ENCODE measurements at places on chromosomes 3 and 15.
A peak's percentile ranks its signal among the peaks of the same experiment; 100 is the strongest.

DNA sequence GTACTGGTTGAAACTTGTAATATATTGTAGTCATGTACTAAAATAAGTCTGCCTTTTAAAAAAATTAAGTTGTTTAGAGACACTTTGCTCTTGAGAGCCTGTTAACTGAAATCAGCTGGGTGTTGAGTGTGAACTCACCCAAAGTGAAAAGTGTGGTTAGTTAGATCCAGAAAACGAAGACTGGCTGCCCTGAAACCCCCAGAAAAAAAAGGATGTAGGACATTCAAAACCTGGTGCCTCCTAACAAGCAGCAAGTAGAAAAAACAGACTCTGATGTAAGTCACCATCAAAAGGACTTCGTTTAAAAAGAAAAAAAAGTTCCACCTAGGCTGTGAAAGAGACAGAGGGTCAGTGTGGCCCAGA lies 40.8 kb downstream of the UMPS start:
- DNase-seq, result no peak

DNA sequence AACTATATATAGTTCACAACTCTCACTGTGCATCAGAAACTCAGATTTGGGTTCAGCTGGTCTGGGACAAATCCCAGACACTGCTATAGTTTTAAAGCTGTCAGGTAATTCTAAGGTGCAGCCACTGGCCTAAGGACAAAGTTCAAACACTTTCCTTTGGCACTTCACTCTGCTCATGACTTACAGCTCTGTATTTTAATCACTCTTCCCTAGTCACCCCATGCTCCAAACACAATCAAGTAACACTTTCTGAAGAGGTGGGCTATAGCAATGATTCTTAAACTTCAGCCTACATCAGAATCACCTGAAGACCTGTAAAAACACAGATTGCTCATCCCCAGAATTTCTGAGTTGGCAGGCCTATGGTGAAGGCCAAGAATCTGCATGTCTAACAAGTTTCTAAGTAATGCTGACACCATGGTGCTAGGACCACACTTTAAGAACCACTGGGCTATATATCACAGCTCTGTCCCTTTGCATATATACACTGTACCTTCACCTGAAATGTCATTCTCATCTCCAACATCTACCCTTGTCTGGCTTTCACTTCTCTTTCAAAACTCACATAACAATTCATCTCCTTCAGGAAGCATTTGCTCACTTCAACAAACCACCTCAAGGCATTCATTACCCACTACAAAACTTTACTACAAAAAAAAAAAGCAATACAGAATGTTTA lies 21.4 kb downstream of the STAG1 start:
- DNase-seq, result no peak

DNA sequence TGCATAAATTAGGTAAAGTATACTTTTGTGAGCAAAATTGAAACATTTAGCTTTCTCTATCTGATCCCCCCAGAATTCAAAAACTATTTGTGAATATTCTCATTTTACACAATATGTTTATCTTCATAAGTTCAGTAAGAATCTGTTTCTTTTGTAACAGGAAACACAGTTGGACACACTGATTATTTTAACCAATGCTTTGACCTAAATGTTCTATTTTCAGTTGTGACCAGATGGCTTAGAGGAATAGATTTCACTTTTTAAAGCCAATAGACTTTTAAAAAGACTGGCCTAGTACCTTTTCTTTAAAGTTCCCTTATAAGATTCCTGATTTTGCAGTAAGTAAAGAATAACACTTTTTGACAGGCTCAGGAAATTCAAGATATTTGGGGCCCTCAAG lies 74.0 kb upstream of the STRIT1 start:
- no peak for DNase-seq

DNA sequence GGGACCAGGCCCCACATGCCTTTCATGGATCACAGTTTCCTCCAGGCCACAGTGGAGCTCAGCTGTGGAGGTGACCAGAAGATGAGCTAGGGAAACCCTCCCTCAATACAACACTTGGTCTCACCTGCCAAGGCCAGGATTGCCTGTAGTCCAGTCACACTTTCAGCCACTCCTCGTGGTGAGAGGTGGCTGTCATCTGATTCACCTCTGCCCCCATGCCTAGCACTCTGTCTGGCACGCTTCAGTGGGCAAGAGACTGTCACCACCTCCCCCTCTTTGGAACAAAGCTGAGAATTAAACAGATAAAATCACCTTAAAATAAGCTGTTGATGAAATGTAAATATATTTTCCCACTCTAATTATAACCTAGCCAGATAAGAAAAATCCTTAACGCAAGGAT lies 4.0 kb upstream of the IL17RD start:
- DNase-seq, result no peak

- peak; percentile 45 for DNase-seq
Measured at GRCh38 chr3:149216193-149216869, 5.3 kb downstream of the CP start.

GRCh38 chr3:43075904-43076661 lies 29.8 kb downstream of the POMGNT2 start:
- DNase-seq, result no peak

GRCh38 chr3:108428586-108428985 lies 81.8 kb downstream of the MYH15 start:
- no peak for DNase-seq

- no peak for DNase-seq
Measured at GRCh38 chr3:183506674-183507320, 48.7 kb downstream of the KLHL6 start.

DNA sequence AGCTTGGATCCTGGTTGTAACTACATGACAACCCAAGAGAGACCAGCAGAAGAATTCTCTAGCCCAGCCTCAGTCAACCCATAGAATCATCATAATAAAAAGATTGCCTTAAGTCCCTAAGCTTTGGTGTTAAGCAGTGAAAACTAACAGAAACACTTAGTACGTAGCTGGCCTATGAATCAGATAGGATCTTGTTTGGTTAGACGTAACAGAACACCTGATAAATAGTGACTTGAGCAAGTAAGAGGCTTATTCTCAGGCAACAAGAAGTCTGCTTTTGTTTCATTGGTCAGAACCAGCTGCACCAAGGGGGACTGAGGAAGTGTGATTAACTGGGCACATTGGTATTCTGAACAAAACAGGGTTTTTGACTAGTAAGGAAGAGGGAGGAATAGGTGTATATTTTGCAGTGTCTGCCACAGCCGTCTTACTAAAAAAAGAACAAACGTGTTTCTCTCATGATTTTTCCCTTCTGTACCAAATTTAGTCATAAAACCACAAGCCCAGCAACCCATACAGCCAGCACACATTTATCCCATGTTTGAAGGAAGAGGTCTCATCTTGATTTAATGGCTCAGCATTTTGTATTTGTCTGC lies 53.3 kb upstream of the GLCE start:
- no peak for DNase-seq

DNA sequence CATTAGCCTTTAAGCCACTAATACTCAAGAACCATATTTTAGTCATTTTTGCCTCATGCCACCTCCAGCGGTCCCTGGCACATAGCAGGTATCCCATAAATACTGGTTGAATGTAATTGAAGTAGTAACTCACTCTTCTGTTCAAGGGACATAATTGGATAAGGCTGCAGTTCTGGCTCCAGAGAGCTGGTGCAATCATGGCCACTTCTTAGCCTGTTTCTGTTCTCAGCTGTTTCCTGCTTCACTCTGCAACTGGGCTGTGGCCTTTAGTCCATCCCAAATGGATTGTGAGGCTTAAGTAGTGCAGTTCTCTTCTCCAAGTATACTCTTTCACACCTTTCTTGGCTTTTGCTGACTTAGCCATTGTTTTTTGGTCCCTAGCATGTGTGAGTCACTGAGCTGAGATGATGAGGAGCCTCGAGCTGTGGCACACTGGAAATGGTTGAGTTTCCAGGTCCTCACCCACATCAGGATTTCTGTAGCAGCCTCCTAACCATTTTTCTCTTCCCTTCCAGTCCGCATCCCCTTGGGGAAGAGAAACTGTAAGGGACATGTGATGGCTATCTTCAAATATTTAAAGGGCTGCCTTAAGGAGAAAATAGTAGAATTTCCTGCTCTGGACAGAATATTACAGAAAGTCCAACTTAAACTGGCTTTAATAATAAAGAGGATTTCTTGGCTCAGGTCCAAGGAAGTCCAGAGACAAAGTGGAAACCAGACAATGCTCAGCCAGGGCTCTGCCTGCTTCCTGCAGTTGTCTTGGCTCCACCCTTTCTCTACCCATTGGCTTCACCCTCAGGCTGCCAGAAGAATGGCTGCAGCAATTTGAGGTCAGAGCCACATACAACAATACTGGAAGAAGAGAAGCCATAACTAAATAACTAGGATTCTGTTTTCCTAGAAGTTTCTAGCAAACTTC lies 305.4 kb upstream of the ROPN1 start:
- DNase-seq, result no peak

DNA sequence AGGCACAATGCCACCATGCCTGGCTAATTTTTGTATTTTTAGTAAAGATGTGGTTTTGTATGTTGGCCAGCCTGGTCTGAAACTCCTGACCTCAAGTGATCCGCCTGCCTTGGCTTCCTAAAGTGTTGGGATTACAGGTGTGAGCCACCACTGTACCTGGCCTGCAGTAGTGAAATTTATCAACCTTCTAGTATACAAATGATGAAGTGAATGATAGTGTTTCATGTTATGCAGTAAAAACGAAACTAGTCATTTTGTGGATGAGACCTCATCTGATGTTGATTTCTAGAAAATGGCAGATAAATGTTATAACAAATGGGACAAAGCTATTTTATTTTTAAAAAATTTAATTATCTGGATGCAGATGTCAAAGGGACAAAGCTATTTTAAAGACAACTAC lies 32.9 kb downstream of the NXPE3 start:
- no peak for DNase-seq

- DNase-seq, result peak; percentile 23
Measured at GRCh38 chr3:46695962-46696894, 2.7 kb upstream of the ALS2CL start.

GRCh38 chr3:123054931-123055330 lies 11.9 kb upstream of the PDIA5 start:
- DNase-seq, result no peak

GRCh38 chr3:32194653-32195052 lies 43.8 kb upstream of the CMTM8 start:
- no peak for DNase-seq

GRCh38 chr3:57805674-57806073 lies 49.6 kb downstream of the SLMAP start:
- DNase-seq, result peak; percentile 77

- DNase-seq, result no peak
Measured at GRCh38 chr3:31695280-31696008, 162.7 kb downstream of the STT3B start.

DNA sequence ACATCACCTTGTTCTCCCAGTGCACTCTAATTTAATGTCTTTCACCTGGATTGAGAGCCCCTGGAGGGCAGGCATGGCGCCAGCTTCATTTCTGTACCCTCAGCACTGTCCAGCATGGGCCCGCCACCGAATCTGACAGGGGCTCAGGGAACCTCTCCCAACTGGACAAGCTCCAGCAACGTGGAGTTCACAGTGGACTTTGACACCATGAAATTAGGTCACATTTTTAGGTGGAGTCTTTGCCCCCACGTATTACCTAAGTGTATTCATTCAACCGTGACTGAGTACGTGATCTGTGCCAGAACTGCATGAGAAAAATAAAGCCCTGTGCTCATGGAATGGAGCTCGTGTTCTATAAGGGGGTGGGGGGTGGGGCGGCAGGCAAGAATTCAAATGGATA lies 94.1 kb upstream of the ATP2B2 start:
- no peak for DNase-seq

DNA sequence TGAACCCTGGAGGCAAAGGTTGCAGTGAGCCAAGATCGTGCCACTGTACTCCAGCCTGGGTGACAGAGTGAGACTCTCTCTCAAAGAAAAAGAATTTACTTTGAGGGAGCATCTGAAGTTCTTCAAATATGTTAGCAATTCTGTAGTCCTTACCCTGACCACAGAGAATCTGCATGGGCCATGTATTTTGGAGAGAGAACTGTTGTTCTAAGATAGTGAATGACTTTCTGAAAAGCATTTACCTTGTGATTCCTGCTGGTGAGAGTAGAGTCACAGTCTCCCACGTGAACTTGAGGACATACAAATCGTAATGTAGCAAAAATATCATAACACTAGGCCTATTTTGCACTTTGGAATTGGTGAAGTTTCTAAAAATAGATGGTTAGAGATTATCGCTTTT lies 3.9 kb downstream of the BRK1 start:
- DNase-seq, result peak; percentile 59
